ENCODE measurements at places on chromosomes 13 and 19.

DNA sequence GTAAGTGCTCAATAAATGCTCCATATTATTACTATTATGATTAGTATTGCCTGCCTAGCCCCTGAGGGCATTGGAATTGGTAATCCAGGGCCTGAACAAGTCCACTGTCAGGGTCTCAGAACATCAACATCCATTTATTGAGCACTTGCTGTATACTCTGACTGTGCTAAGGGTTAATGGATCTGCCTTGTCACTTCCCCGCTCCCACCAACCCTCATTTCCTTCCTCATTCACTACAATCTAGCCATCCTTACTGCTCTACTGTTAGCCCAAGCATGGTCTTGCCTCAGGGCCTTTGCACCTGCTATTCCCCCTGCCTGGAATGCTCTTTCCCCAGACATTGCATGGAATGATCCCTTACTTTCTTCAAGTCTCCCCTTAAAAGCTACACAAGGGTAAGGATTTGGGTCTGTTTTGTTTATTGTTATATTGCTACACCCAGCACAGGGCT lies 12.7 kb upstream of the ANGPTL8 start:
- H3K27ac ChIP-seq: no peak overlapping the region
- H3K27me3 ChIP-seq: no peaks in the 10 kb centered on the region
- H3K4me3 ChIP-seq: no peak overlapping the region
- DNase-seq: no peak
- H3K36me3 ChIP-seq: no peaks in the 10 kb centered on the region

- no peaks in the 10 kb centered on the region for H3K36me3 ChIP-seq
- no peak for DNase-seq
- no peak overlapping the region for H3K4me3 ChIP-seq
- H3K27ac ChIP-seq: no peak overlapping the region
Measured at GRCh38 chr13:27036236-27036981, 135.2 kb downstream of the USP12 start.

DNA sequence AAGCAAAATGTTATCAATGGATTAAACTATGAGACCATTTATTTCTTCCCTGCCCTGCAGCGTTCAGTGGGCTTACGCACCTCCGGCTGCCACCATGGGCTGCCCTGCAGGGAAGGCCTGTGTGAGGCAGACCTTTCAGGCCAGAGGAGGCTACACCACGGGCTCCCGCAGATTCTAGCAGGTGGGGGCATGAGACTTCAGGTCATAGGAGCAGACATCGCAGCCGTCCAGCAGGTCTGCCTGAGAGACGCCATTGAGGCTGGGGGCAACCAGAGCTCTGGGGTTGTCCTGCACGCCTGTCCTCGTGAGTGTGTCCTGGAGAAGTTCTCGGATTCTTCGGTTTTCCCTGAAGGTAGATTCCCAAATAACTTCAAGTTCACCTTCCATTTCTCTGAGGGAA lies 9.4 kb upstream of the SLC7A9 start:
- DNase-seq: no peak
- H3K36me3 ChIP-seq: no peaks in the 10 kb centered on the region
- H3K4me3 ChIP-seq: no peak overlapping the region
- H3K27ac ChIP-seq: no peak overlapping the region
- no peaks in the 10 kb centered on the region for H3K27me3 ChIP-seq

DNA sequence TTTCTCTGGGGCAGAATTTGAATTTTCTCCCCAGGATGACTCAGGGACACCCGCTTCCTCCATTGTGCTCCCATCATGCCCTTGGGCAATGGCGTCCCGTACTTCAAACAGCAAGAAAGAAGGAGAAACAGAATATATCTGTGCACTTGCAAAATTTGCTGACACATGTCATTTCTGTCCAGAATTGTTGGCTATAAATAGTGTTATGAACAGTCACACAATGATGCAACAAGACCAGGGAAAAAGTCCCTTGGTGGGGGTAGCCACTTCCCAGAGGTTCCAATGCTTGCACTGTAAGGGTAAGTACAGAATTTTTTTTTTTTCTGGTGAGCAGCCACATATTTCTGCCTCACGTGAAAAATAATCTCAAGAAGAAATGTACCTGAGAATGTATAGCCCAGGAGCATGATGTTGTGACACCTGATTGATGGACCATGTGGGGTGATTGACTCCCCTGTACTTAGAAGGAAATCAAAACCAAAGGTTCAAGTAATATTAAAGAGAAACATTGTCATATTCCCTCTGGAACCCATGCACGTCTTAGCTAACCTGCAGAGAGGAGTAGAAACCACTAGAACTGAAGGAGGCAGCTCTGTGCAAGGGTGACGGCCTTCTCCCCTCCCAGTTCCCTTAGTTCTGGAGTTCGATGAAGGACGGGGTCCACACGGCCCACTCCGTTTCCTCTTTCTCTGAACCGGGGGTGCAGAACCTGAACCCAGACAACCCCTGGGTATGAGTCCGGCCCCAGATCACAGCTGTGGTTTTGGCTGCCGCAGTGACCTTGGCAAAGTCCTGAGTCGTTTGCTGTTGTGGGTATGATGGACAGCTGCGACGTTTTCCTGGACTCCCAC lies 9.3 kb upstream of the LAIR1 start:
- peaks cover 25% of the 10 kb centered on the region for H3K27me3 ChIP-seq
- H3K36me3 ChIP-seq: peaks cover 5% of the 10 kb centered on the region
- DNase-seq: no peak
- peaks cover 73% of the 10 kb centered on the region for H3K4me1 ChIP-seq
- H3K27ac ChIP-seq: no peak overlapping the region

- H3K27me3 ChIP-seq: peaks cover 3% of the 10 kb centered on the region
- no peak overlapping the region for H3K27ac ChIP-seq
- no peak for DNase-seq
- H3K36me3 ChIP-seq: no peaks in the 10 kb centered on the region
- no peak overlapping the region for H3K4me3 ChIP-seq
Measured at GRCh38 chr13:94947965-94948371, 235.6 kb upstream of the SOX21 start.

- H3K36me3 ChIP-seq: no peaks in the 10 kb centered on the region
- H3K27ac ChIP-seq: no peak overlapping the region
- no peaks in the 10 kb centered on the region for H3K4me1 ChIP-seq
- H3K4me3 ChIP-seq: no peak overlapping the region
- DNase-seq: no peak
- H3K27me3 ChIP-seq: peaks cover 20% of the 10 kb centered on the region
Measured at GRCh38 chr13:43136920-43137575, 113.7 kb downstream of the DNAJC15 start.
